Fibroblast of lung (primary cell): ENCODE measurements at places on chromosomes 4 and X. TPM values are rescaled to one million over a fixed set of nuclear protein-coding genes. Genes with fewer than 3 reads are reported as not detected.

SOD3 gene
- total RNA-seq, result 16.7 and 34.8 TPM in 2 replicates

UGT2B15 gene
- total RNA-seq, result not detected in 2 replicates

AKAP14 gene
- total RNA-seq, result not detected in 2 replicates

PFKFB1 gene
- under 0.01 TPM in 1 of 2 replicates, not detected in the other for total RNA-seq

DNA sequence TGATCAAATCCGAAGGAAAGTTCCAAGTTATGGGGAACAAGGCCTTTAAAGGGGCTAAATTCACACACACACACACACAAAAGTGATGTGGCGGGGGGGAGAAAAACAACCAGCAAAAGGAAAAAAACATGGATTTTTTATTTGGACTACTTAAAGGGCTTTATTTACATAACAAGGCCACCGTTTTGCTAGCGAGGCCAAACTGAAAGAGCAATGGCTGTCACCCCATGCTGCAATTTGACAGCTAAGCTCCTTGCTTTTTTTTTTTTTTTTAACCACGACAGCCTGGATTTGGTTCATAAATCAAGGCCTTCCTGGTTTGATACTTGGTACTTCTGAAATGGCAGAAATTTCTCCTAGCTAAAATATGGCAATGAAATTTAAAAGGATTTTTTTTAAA, 99.6 kb upstream of the PTCHD1 start:
- no peak for DNase-seq

- DNase-seq, result peak; percentile 6
Measured at GRCh38 chrX:120310861-120311726, at the start of gene TMEM255A. TMEM255A (minus strand) TSS chrX:120311461; CDS start chrX:120311309, 152 bp downstream.

DNA sequence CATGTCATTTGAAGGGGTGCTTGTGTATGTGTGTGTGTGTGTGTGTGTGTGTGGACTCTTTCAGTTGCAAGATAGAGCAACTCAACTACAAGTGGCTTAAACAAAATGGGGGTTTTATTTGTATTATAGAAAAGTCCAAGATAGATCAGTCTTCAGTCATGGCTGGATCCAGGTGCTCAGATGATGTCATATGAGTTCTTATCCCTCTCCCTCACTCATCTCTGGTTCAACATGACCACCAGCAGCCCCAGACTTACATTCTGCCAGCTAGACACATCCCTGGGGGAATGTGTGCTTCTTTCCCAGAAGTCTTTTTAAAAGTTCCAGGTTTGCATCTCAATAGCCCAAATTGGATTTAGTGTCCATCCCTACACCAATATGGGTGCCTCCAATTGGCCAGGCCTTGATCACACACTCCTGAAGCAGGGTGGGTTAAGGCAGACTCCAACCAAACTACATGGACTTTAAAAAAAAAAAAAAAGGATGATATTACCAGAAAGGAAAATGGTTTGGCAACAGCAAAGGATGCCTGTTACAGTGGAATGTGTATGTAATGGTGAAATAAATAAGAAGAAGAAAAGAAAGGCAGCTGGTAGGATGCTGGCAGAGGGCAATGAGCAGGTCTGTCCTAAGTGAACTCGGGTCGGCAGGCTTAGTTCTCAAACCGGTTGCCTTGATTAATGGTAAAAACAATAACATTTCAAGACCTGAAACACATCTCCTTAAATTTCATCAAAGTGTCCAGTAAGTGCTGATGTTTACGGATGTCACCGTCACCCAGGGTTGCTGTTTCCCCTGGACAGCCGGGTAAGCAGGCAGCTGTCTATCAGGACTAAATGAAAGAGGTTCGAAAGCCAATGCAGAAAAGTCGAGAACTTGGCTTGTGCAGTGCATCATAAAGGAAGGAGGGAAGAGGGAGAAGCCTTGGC, 107.7 kb downstream of the SMIM20 start:
- peak; percentile 32 for DNase-seq
